Activated CD4-positive, alpha-beta T cell treated with anti-CD3 and anti-CD28 coated beads for 1 hour (primary cell): ENCODE measurements at places on chromosomes 3 and 15.

DNA sequence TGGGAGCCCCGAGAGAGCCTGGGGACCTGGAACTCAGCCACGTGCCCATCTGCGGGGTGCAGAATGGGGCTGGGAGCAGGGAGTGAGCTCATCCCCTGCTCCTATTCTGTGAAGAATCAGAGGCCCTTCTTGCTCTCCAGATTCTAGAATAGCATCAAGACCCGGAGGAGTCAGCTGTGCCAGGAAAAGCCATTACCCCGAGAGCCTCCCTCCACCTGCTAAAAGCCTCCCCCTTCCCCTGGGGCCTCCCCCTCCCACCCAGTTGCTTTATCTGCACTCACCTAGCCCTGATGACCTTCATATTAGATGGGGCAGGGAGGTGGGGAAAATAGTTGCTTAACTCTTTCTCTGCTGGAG, 23.1 kb downstream of the CCDC33 start:
- DNase-seq = no peak

DNA sequence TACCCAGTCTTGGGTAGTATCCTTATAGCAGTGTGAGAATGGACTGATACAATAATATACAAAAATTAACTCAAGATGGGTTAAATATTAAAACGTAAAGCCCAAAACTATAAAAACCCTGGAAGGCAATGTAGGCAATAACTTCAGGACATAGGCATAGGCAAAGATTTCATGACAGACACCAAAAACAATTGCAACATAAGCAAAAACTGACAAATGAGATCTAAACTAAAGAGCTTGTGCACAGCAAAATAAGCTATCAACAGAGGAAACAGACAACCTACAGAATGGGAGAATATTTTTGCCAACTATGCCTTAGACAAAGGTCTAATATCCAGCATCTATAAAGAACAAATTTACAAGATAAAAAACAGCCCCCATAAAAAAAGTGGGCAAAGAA, 204.8 kb upstream of the CCDC54 start:
- DNase-seq = no peak

- no peak for DNase-seq
Measured at GRCh38 chr3:175502155-175502554, 643.0 kb downstream of the NAALADL2 start.

- DNase-seq = no peak
Measured at GRCh38 chr3:105083945-105084344, 282.8 kb upstream of the ALCAM start.
